ENCODE measurements at places on chromosomes 11 and 22.

DNA sequence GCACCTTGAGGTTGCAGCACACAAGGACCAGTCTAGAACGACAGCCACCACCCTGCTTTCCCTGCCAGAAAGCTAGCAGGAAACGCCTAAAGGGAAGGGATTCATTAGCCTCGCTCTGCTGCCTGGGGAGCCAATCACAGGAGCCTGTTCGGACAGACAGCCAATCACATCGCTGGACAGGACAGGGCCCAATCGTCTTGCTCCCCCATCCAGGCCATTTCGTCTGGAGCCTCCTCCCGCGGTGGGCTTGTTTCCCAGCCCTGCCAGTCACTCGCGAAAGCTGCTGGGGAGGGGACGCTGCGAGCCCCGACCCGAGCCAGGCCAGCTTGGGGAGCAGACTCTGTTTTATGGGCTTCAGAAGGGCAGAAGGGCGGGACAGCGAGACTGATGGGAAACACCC is 79.8 kb upstream of the NCAM1 start:
- peak; percentile 41 for DNase-seq

- no peak for DNase-seq
Measured at GRCh38 chr11:129426776-129427175, 51.1 kb downstream of the BARX2 start.

DNA sequence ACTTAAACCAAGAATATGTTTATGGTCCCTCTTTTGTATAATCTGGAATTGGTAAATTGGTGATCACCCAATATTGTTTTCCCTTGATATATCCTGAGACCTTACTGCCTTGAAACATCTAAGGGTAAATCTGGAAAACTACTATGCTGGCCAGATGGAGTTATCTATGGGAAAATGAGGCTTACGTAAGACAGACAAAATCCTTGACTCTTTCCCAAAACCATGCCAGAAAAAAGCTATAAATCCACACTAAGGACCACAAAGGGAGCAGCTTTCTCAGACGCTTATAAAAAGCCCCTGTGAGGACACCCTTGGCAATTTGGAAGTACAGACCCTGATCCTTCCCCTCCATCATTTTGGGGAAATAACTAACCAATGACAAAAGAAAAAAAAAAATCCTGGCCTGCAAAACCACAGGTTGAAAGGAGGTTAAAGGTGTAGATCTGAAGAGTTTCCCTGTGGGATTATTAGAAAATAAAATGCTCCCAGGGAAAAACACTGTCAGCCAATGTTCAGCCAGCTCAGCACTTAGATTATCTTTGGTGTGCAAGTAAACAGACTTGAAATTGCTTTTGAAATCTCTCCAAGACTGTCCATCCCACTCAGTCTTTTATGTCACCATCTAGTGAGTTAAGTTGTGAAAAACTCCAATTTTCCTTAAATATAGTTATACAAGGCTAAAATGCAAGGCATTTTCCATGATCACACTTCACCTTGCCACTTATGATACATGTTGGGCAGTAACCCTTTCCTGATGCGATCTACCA is 6.6 kb upstream of the AMBRA1 start:
- no peak for DNase-seq

- DNase-seq = no peak
Measured at GRCh38 chr11:58739725-58740430, 8.1 kb upstream of the GLYAT start.

DNA sequence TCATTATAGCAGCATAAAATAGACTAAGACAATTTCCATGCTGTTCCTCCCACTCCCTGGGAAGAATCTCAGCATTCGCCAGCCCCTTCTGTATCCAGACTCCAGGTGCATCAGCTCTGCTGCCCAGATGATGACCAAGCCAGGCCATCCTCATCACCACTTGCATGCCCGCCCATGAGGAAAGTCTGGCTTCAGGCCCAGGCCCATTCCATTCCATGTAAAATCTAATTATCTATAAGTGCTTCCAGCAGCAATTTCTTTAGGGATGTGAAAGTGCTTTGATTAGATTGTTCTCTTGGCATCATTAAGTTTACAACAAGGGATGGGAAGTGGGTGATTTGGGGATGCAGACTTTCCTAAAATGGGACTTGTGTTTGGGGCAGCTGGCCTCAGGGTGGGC is 100.3 kb downstream of the INSC start:
- DNase-seq = no peak

DNA sequence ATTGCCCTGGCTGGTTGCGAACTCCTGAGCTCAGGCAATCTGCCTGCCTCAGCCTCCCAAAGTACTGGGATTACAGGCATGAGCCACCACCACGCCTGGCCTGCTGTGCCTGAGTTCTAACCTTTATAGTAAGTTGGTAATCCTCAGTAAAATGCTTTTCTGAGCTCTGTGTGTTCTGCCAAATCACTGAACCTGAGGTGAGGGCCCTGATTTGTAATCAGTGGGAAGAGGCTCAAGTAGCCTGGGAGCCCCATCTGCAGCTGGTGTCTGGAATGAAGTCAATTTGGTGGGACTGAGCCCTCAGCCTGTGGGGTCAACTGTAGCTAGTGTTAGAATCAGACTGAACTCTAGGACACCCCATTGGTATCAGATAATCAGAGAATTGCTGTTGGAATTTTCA is 72.6 kb upstream of the PARVG start:
- DNase-seq = no peak

- DNase-seq = no peak
Measured at GRCh38 chr11:45649544-45650165, 15.8 kb downstream of the CHST1 start.

DNA sequence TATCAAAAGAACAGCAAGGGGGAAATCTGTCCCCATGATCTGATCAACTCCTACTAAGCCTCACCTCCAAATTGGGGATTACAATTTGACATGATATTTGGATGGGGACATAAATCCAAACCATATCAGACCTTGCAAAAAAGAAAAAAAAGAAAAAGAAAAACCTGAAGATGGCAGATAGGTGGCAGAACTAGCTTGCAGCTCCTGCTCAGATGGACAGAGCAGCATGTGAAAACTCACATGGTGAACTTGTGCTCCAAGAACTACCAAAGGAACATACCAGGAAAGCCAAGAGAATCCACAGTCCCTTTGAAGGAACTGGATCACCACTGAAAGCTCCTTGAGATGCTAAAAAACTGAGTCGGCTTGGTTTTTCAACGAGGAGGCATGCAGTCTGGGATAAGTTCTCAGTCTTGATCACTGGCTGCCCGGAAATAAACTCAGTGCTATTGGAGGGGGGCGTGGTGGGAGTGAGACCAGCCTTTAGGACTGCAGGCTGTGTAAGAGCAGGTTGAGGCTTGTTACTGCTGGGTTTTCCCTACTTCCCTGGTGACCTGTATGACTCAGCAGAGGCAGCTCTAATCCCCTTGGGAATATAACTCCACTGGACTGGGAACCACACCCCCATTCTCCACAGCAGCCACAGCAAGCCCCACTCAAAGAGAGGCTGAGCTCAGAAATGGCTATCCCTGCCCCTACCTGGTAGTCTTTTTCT is 358.3 kb upstream of the ARHGAP42 start:
- DNase-seq = no peak

DNA sequence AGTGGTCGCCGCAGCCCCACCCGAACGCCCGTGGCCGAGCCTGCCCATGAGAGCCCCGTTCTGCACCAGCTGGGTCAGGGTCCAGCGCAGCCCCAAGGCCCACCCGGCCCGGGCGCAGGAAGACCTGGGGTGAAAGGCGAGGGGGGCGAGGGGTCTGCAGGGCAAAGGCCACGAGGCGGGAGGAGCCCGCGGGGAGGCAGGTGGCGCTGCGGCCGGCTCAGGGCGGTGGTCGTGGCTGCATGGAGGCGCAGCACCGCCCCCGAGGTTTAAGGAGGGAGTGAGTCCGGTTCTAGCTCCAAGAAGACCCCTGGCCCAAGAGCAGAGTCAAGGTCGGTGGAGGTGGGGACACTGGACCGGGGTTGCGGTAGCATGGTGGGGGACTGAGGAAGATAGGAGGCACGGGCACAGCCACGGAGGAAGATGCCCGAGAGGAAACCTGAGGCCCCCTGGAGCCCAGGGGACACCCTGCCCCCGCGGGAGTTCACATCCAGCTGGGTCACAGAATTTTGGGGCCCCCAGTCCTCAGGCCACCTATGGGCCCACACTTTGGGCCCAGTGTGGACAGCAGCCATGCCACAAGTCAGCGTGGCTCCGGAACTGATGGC is 514 bp upstream of the HDAC10 start:
- no peak for DNase-seq

DNA sequence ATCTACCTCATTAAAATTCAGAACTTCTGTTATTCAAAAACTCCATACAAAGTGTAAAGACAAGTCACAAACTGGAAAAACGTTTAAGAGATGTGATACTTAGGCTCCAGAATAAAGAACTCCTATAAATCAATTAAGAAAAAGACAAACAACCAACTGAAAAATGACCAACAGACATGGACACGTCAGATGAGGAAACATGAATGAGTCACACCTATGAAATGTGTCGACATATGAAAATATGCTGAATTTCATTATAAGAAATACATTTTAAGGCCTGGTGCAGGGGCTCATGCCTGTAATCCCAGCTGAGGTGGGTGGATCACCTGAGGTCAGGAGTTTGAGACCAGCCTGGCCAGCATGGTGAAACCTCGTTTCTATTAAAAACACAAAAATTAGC is 78.7 kb downstream of the ENTHD1 start:
- no peak for DNase-seq

GRCh38 chr11:12071574-12071973 is 38.8 kb upstream of the MICAL2 start:
- no peak for DNase-seq

DNA sequence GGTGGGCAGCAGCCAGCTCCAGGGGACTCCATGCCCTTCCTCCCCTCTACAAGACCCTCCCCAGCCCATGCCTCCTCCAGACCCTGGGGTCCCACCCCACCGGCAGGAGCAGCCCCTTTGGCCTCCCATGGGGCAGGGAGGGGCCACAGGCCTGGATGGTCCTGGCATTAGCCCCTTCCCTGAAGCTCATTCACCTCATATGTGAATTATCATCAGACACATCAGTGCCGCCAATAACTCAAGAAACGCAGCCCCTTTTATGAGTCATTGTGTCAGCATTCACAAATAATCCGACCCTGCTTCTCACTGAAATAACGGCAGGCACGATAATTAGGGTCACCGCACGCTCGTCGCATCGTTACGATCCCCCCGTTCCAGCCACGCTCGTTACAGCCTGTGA is 124.2 kb downstream of the BRD1 start:
- no peak for DNase-seq

GRCh38 chr11:61133956-61134662 is 27.1 kb downstream of the VPS37C start:
- no peak for DNase-seq

DNA sequence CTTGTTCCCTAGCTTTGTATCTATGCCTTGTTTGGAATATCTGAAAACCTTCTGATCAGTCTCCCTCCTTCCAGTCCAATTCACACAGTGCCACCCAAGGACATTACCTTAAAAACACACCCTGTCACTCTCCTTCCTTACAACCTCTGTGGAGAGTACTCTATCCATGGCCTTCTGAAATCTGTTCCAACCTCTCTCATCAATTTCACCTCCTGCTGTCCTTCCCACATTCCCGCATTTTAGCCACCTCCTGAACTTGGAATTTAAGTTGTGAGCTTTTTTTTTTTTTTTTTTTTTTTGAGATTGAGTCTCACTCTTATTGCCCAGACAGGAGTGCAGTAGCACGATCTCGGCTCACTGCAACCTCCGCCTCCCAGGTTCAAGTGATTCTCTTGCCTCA is 824.8 kb downstream of the METTL15 start:
- no peak for DNase-seq

DNA sequence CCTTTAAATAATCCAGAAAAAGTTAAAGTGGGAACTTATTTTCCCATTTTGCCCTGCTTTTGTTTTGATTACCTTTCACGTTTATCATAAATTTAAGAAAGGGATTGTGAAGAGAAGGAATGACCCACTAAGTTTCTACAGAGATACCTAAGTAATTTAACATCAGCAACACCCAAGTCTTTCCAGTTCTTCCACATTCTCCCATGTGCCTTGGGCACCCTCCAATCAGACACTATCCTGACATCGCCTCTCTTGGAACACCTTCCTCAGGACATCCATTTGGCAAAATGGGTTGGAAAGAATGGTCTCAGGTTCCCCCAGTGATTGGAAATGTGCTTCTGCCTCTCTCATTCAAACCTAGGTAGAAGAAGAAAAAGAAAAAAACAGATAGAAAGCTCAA is 6.3 kb downstream of the BBOX1 start:
- no peak for DNase-seq

DNA sequence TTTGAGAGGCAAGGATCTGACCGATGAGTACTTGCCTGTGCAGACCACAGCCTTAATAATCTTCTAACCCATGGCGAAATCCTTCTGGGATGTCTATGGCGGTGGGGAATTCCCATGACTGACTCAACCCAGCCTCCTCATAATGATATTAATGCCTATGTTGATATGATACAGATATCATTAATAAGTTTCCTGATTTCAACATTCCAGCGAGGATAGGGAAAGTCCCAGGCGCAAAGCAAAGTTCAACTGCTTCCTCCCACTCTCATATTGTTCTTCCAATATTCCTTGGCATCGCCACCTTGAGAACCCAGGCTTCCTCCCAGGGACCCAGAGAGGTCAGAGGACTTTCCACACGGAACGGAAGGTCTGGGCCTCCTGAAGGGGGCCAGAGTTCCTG is 110.3 kb upstream of the TMEM45B start:
- DNase-seq = no peak

DNA sequence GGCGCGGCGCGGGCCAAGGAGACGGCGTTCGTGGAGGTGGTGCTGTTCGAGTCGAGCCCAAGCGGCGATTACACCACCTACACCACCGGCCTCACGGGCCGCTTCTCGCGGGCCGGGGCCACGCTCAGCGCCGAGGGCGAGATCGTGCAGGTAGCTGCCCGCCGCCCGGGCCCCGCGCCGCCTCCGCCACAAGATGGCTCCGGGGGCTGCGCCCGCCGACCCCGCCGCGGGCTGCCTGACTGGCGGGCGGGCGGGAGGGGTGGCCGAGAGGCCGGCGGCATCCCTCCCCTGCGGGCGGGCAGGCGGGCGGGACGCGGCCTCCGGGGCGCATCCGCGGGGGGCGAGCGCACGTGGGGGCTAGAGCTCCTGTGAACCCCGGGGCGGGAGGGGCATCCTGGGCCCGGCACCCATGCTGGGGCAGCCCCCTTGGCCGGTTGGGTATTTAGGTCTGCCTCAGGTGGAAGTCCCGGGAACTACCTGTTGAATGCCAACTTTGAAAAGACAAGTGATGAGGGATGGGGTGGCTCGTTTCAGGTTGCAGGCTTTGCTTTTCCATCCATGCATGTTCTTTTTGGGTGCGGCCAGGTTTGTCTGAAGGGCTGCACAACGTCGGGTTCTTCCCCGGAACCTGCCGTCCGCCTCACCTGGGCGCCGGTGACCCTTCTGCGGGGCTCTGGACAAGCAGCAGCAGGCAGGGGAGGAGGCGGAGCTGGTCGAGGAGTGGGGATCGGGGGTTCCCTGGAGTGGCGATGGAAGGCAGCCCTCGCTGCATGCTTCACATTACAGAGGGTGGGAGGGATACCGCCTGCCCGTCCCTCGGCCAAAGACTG is 760 bp downstream of the ZNRF3 start:
- DNase-seq = no peak
